ENCODE measurements at places on chromosomes 1 and 21.

- DNase-seq: no peak
Measured at GRCh38 chr1:54750596-54750995, 13.7 kb downstream of the PARS2 start.

GRCh38 chr1:94061513-94062443, 59.2 kb downstream of the ABCA4 start:
- DNase-seq: peak; percentile 76

GRCh38 chr21:32183396-32183795, 95.5 kb downstream of the MIS18A start:
- no peak for DNase-seq

DNA sequence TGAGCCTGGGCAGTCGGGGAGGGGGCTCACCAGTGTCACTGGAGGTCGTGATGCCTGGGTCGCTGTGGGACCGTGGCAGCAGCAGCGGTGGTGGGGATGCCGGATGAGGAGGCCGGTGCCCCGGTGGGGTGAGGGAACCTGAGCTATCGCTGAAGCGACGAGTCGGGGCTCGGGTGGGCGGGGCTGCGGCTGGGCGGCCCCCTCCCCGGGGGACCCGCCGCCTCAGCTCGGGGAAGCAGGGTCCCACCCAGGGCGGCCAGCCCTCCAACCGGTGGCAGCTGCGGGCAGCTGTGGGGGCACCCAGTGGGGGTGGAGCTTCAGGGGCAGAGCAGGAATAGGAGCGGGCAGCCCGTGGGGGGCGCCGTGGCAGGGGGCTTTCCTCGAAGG, 5.0 kb downstream of the ENTREP3 start:
- no peak for DNase-seq

DNA sequence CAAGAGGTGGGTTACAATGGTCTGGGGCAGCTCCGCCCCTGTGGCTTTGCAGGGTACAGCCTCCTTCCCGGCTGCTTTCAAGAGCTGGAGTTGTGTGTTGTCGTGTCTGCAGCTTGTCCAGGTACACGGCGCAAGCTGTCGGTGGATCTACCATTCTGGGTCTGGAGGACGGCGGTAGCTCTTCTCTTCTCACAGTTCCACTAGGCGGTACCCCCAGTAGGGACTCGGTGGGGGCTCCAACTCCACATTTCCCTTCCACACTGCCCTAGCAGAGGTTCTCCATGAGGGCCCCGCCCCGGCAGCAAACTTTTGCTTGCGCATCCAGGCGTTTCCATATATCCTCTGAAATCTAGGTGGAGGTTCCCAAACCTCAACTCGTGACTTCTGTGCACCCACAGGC, 12.3 kb upstream of the CDCP2 start:
- DNase-seq: no peak

GRCh38 chr1:27141266-27142003, 13.5 kb downstream of the SLC9A1 start:
- no peak for DNase-seq

DNA sequence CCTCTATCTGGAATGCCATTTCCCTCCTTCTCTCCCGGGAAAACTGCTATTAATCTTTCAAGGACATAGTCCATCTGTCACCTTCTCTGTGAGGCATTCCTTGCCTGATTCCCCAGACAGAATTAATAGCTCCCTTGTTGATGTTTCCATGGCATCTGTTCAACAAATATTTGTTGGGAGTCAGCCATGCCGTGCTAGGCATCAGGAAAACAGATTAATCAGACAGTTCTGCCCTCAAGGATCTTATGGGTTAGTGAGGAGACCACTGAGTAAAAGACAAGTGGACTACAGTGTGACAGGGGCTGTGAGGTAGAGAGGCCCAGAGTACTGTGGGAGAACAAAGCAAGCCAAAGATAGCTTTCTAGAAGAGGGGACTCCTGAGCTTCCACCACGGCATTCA, 11.4 kb upstream of the MAGOH start:
- DNase-seq: no peak

DNA sequence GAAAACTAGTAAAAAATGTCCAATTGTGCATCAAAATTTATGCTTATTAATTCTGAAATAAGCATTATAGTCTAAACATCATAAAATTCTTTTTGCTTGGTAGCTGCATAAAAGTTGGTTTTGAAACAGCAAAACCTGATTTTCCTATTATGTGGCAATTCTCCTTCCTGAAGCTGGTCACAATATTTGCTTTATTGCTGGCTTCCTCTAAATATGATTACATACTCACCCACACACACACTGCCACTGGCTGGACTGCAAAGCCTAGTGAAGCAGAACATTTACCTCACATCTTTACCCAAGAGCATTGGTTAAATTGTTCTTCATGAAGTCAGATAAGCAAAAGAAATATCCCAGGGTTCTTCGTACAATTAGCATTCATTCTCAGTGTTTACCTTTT, 103.0 kb downstream of the NR5A2 start:
- DNase-seq: no peak

DNA sequence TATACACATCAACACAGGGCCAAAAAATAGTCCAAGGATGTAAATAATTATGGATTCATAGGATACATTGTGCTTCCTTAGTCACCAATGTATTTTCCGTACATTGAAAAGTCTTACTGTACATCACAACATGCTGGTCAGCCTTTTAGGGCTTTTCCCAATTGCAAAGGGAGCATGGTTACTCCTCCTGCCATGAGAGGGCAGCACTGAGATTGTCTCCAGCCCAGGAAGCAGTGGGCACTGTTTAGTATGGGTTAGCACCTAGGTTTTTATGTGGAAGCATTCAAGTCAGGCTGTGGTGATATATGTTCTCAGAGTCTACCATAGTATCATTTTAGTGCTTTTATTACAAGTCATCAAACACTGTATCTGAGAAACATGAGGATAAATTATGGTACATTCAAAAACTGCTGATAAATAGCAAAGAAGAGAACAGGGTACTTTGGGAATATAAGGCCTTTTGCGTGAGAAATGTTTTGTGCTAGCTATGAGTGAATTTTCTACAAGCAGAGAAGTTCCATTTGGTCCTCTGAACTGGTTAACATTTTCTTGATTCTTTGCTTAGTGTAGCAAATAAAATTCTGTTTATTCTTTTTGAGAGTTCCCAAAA, 34.0 kb downstream of the ST6GALNAC5 start:
- peak; percentile 61 for DNase-seq

DNA sequence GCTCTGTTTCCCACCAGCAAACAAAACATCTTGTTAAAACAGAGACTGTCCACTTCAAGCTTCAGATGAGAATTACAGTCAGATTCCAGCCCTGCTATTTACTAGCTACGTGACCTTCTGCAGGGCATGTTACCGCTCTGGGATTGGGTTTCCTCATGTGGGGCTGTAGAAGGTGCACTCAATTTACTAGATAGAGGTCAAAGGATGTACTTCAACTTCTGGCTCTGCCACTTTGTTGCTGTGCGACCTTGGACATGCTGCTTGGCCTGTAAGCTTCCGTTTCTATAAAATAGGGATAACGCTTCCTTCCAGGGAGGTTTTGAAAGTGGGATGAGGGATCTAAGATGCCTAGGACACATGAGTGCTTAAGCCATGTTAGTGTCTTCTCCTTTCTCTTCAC, 46.0 kb upstream of the LRIG2 start:
- DNase-seq: no peak

DNA sequence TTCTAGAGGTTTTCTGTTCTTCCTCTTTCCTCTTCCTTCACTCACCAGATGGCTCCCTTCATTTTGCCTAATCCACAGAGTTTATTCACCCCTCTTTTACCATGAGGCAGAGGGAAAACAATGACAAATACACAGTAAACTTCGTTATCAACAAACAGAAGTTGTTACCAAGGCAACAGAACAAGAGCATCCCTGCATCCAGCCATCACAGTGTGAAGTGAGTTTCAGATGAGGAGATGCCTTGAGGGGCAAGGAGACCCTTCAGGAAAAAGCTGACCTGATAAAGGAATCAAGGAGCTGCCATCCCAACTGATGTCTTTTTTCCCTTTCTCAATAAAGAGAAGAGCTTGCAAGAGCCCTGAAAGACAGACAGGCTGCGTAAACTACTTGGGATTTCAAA, 195.3 kb downstream of the BRINP2 start:
- no peak for DNase-seq

- DNase-seq: no peak
Measured at GRCh38 chr1:43402089-43402865, 12.6 kb downstream of the SZT2 start.

GRCh38 chr1:209260136-209260535, 323.4 kb upstream of the CAMK1G start:
- DNase-seq: no peak

GRCh38 chr1:150813028-150813707, 5.1 kb upstream of the CTSK start:
- DNase-seq: peak; percentile 48

DNA sequence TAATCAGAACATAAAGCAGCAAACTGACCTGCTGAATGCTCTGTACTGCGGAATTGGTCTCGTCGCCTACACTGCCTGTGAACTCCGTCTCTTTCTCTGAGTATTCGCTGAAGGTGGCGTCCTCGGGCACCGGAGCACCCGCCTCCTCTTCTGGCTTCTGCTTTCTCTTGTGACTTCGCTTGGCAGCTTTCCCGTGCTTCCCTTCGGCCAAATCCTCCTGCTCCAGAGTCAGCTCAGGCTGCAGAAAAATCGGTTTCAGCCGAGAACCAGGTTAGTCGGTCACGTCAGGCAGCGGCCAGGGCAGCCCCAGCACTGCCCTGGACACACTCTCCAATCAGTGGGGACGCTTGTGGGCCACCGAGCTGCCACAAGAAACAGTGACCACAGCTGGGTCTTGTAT, 35.8 kb upstream of the RIPK4 start:
- DNase-seq: no peak

- no peak for DNase-seq
Measured at GRCh38 chr1:101153692-101154091, 83.1 kb upstream of the S1PR1 start.

DNA sequence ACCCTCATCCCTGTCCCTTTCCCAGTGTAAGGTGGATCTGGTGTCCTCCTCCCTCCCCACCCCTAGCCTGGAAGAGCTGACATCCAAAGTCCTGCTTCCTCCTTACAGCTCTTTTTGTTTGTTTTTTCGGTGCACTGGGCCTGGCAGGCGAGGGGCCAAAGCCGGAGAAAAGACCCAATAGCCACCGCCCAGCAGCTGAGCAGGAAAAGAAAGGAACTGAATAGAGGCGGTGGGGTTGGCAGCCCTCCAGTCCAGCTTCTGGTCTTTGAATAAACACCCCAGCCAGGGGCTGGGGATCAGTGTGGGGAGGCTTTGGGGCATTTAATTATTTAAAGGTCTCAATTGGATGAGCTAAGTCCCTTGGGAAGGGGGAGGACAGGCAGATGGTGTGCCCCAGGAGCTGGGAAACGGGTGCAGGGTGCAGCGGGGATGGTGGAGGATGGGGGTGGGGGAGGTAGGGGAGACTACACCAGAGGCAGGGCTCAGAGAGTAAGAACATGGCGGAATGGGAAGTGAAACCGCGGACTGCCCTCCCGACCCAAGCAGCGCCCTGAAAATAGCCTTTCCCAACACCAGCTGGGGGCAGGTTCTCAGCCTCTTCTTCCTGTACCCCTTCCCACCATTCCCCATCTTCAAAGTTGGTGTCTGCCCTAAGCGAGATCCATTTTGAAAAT, 20.2 kb downstream of the BTG2 start:
- no peak for DNase-seq

DNA sequence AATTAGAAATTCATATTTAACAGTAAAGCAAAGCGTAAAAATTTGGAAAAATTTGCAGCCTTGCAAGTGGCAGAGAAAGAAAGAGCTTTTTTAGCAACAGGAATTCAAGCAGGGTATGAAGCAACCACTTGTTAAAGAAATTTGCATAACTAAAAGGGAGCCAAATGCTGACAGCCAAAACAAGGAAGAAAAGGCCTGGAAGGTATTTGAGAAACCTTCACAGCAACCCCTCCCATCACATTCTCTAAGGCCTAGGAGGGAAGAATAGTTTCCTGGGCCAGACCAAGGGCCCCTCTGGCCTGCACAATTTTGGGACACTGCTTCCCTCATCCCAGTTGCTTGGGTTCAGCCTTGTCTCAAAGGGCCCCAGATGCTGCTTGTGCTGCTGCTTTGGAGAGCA, 672.4 kb upstream of the TMPRSS15 start:
- no peak for DNase-seq

GRCh38 chr1:209648931-209649776, 3.1 kb downstream of the LAMB3 start:
- peak; percentile 61 for DNase-seq

- no peak for DNase-seq
Measured at GRCh38 chr21:15007716-15008296, 57.0 kb downstream of the NRIP1 start.

DNA sequence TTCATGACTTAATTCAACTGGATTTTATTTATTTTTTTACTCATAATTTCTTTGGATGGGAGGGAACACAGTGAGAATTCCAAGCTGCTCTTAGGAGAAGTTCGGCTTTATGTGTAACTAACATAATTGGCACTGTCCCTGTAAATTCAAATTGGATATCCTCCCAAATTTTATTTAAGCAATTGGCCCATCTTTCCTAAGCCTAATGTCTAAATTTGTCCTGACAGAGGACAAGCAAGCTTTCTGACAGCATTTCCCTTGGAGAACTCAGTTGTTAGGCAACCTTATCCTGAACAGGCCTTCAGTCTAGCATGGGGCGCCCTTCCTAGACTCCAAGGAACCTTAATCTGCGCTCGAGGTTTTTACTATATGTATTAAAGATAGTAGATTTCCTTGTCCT, 550.3 kb downstream of the NUF2 start:
- no peak for DNase-seq

- DNase-seq: no peak
Measured at GRCh38 chr1:145992958-145993617, 3.3 kb downstream of the TXNIP start.

DNA sequence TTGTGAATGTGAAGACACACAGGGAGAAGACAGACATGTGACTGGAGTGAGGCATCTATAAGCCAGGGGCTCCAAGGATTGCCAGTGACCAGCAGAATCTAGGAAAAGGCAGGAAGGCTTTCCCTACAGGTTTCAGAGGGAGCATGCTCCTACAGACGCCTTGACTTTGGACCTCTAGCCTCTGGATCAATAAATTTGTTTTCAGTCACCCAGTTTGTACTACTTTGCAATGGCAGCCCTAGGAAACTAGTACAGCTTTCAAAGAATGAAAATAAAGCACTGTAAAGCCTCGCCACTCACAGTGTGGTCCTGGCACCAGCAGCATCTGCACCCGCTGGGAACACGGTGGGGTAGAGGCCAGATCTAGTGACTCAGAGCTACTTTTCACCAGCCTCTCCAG, 510.0 kb downstream of the LTN1 start:
- DNase-seq: no peak

Data from urothelium cell line (cell line).